ENCODE measurements at places on chromosomes 3 and 15.

GRCh38 chr3:183050706-183051105 lies 48.6 kb downstream of the MCCC1 start:
- no peak for DNase-seq

- no peak for DNase-seq
These were observed 19.2 kb downstream of the P3H2 start for GRCh38 chr3:190101320-190102011.

DNA sequence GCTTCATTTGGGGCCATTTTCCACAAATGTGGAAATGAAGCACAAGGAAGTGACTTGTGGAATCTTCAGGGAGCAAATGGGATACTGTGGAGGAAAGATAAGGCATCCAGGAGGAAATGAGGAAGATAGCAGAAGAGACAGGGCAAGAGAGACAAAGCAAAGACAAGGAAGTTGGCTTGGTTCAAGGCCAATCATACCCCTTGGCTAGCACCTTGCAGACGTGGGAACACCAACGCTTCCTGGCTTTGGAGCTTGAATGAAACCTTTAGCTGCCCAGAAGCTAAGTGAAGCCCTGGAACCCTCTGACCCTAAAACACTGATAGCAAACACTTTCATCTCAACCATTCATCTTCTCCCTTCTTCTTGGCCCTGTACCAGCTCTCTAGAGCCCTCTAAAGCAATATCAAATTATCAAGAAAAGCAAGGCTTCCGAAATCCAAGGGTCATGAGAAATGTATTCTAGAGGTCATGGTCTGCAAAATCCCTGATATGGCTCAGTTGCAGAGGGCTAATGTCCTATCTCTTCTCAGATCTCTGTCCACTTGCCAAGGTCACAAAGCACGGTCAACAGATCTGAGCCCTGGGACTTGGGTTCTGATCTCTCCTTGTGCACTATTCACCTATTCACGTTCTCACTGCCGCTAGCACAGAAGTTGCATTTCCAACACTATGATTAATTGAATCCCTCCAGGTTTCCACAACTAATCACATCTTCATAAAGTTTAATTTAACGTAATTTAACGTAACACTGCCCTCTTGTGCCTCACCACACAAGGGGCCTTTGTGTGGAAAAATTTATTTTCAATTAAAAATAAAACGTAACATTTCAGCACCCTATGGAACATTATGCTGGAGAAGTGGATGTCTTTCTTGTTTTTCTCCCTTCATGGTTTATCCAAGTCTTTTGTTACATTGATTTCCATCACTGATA lies 557.6 kb upstream of the ADAMTS9 start:
- DNase-seq: no peak

DNA sequence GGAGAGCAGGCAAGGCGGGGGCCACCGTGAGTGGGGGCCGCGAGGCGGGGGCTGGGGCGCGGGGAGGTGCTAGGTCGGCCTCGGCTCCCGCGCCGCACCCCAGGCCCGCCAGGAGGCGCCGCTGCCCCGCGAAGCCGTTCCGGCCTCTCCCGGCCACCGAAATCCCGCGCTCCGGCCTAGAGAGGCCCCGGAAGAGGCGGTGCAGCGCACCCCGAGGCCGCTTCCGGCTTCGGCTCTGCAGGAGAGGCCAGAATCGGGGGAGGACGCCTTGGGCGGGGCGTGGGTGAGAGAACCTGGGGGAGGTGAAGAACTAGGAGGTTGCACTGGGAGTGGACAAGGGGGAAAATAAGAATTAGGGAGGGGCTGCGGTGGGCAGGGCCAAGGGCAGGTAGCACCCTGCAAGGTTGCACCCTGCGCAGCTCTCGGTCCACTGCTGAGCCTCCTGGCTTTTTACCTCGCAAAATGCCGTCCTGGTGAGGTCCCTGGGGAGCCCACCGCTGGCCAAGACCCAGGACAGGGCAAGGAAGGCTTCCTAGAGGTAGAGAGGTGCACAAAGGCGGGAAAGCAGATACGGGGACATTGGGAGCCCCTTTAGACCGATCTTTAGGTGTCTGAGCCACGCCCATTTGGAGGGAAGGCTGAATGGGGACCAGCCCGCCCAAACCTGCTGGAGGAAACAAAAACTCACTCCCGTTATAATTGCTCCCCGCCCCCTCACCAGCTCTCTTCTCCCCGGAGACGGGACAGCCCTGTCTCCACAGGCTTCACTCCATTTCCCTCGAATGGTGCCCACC lies 8.4 kb upstream of the GNAI2 start:
- DNase-seq: peak; percentile 92

GRCh38 chr3:134426660-134427181 lies 52.5 kb upstream of the AMOTL2 start:
- peak; percentile 55 for DNase-seq

- DNase-seq: no peak
These were observed 29.7 kb downstream of the ACAD11 start for GRCh38 chr3:132629928-132630327.

DNA sequence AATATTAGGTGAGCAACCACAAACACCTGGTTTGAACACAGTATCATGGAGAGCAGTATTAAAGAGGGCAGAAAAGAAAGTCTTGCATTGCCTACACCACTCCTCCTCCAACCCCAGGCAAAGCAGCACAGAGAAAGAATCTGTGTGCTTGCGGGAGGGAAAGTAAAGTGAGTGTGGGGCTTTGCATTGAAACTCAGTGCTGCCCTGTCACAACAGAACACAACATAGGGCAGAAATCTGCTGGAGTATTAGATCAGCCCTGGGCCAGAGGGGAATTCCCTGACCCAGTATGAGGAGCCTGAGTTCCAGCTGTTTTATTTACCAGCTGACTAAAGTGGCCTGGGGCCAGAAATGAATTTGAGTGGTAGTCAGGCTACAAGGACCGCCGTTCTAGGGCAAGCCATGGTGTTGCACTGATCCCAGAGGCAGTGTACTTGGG lies 75.5 kb downstream of the SPATA16 start:
- DNase-seq: peak; percentile 29
